NCI-H2171 (cell line): ENCODE measurements at places on chromosomes 16 and 17.
A peak's percentile ranks its signal among the peaks of the same experiment; 100 is the strongest.

DNA sequence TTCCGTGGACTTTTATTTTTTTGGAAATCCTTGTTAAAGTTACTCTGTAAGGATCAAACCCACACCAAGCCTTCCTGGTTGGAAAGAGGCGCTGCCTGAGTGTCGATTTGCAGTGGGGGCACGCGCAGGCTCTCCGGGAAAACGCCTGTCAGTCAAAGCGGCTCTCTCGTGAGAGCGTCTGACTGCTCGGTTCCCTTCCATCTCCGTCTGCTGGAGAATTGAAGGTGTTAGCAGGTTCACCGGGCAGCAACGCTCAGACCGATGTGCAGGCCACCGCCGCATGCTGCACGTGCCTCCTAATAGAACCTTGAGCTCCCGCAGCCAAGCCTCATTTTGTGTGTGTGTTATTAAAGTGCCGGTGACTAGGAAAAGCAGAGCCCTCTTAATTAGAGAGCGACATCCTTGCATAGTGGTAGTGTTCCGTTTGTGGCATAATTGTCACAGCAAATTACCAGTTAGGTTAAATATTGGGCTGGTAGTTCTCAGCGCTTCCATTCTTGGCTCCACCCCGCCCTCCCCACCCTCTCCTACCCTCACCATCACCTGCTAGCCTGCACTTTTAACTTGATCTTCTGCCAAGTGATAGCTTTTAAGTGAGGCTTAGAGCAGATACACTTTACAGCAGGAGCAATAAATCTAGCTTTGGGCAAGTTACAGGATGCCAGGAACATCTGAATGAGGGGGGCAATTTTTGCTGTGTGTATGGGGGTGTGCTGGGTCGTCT is 75.5 kb downstream of the RPA1 start:
- peak; percentile 57 for DNase-seq

GRCh38 chr17:47785538-47786123 is 36.0 kb downstream of the OSBPL7 start:
- DNase-seq = no peak

DNA sequence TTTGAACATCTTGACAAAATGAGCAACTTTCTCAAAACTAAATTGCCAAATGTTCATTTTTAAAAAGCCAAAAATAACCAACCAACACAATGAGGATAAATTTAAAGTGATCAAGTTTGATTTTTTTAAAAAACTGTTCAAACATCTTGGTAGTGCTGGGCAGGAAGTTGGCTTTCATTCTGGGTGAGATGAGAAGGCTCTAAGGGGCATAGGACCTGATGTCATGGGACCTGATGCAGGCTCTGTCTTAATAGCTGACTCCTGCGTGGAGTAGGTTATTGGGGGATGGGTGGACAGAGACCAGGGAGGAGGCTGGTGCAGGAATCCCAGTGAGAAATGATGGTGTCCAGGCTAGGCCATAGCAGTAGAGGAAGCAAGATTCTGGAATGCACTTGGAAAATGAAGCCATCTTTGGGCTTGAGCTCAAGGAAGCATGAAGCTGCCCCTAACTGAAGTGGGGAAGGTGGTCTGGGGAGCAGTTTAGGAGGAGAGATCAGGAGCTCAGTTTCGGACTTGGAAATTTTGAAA is 20.4 kb downstream of the NLRC5 start:
- DNase-seq = no peak

DNA sequence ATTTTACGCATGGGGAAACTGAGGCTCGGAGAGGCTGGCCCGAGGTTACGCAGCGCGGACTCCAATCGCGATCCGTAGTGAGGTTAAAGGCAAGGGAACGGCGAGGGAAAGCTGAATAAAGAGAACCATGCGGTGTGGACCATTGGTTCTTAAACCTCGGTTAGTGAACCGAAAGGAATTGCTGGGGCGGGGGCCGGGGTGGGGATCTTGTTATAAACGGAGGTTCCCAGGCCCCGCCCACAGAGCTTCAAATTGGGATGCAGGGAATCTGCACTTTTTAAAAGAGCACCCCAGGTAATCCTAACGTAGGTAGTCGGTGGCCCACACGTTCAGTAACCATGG is 524 bp downstream of the IQCK start:
- DNase-seq = peak; percentile 34

DNA sequence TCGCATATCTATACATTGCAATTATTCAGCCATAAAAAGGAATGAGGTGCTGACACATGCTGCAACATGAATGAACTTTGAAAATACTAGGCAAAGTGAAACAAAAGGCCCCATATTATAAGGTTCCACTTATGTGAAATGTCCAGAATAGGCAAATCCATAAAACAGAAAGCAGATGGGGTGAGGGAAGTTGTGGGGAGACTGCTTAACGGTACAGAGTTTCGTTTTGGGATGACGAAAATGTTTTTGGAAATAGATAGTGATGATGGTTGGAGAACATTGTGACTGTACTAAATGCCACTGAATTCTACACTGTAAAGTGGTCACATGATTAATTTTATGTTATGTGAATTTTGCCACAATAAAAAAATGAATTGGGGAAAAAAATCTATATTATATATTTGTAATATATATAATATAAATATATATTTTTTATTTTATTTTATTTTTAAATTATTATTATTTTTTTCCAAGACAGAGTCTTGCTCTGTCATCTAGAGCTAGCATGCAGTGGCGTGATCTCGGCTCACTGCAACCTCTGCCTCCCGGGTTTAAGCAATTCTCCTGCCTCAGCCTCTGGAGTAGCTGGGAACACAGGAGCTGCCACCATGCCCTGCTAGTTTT is 4.2 kb upstream of the GNA13 start:
- no peak for DNase-seq

- DNase-seq = no peak
These were observed 1.6 kb upstream of the IL32 start for GRCh38 chr16:3063625-3064386.

GRCh38 chr16:30358990-30359870 is 4.1 kb upstream of the CD2BP2 start:
- no peak for DNase-seq

GRCh38 chr16:67967183-67967957 is 1.1 kb downstream of the SLC12A4 start:
- DNase-seq = no peak

- DNase-seq = no peak
These were observed 23.6 kb downstream of the ZNF469 start for GRCh38 chr16:88406096-88407041.

DNA sequence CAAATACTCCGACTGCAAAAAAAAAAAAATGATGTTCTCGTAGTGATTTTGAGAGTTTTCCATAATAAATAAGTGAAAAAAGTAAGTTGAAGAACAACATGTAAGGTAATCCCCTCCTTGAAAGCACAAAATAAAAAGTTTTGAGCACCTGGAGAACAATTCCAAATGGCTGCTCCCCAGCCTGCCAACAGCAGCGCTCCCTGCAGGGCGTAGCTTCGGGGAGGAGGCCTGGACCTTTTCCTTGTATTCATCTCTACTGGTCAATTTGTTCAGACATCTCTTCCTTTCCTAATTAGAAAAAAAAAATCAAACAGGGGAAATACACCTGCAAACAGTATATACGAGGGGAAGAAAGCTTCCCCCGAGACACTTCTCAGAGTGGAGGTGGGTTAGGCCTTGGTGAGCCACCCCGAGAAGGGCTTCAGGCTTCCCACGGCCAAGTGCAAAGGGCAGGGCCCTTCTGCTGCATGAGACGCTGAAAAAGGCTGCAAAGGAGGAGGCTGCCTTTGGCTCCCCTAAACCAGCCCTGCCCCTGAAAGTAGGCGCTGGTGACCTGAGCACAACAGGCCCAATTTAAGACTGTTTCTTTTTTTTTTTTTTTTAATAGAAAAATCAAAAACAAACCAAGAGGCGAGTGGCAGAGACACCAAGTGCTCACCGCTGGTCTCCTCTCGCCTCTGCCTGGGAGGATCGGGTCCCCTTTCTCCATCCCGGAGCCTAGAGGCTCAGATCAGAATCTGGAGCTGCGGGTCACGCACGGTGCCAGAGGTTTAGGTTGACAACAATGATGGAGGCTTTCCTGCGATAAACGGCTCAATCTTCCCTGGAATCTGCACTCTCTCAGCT is 193.1 kb upstream of the FOXF1 start:
- no peak for DNase-seq

GRCh38 chr16:21611556-21612384 is 12.4 kb downstream of the METTL9 start:
- DNase-seq = no peak

DNA sequence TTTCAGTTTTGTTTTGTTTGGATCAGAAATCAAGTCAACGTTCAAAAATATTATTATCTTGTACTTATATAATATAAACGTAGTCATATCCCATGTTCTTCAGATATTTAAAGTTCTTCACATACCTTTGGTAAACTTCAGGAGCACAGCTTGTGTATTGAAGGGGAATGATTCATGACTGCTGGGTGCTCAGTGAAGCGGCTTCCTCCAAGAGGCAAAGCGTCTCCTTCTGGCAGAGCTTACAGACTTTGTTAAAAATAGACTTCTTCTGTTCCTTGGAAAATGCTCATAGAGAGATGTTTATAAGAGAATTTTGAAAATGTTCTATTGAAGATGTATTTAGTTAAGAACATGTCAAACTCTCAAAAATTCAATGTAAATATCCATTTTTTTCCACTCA is 155.6 kb upstream of the CNTNAP4 start:
- DNase-seq = no peak

GRCh38 chr17:63843910-63844677 is 1.6 kb upstream of the SMARCD2 start:
- no peak for DNase-seq
